Heart left ventricle (tissue), 16 donors: ENCODE measurements at places on chromosomes 5 and 9.

DNA sequence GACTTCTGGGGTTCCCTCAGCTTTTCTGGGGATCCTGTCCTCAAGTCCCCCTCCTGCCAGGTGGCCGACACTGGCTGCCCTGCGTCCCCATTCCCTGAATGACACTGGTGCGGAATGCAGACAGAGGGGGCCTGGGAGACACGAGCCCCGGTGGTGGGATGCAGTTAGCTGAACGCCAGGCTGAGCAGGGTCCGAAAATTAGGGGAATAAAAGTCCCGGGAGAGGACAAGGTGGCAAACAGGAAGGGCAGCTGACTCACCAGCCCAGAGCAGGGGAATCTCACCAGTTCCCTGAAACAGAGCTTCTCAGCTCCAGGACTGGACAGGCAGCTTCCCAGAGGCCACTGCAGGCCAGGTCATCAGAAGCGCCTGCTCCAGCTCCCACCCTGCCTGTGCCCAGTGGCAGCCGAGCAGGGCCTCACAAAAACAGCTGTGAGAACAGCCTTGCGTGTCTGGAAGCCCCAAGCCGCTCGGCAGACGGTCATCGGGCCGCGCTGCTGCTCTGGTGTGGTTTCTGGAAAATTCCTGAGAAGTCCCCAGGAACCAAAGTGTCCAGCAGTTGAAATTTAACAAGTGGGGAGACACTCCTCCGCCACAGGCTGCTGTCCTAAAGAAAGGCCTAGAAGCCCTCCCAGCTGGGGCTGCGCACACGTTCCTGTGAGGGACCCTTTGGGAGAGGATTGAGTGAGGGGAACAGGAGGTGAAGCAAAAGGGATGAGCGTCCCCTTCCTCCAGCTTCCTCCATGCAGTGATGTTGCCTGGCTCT, 47.6 kb upstream of the EXOC3 start:
- no peak for DNase-seq

GRCh38 chr9:1875921-1876448, 139.2 kb upstream of the SMARCA2 start:
- DNase-seq: no peak

DNA sequence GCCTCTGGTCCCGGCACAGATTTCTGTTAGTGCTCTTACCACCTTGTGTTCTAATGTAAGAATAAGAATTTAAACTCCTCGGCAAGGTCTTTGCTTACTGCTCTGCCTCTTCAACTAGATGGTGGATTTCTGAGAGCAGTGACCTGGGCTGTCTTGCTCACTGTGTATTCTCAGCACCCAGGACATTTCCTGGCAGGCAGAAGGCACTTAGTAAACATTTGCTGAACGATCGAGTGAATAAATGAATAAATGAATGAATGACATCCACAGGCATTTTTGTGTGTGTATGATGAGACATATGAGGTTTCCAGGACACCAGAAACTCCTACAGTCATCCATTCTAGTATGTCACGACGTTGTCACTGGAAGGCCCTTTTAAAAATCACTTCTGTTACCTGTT, 143.2 kb downstream of the BOD1 start:
- no peak for DNase-seq

DNA sequence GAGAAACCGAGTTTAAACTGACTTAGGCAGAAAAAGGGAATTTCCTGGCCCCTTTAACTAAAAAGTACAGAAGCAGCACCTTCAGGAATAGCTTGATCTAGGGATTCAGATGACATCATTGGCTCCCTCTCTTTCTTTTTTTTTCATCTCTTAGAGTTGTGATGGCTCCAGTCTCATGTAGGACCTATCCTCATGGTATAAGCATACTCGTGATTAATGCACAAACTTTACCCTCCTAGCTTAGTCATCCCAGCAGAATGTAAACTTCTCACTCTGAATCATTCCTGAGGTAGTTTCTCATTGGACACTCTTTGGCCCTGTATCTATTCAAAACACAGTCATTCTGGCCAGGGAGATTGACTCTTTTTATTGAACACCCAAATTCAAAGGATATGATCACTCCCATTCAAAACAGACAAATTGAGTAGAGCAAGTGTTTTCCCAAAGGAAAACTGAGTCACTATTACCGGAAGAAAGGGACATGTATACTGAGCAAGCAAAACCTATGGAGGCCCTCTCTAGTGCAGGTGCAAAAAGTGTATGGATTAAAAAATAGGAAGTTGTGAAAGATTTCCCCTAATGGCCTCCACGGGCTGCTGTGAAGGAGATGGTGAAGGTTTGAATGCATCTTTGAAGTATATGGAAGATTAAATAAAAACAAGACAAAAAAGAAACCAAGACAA, 27.6 kb upstream of the SMIM23 start:
- DNase-seq: no peak

GRCh38 chr9:129558063-129558550, 62.8 kb downstream of the C9orf50 start:
- DNase-seq: no peak

DNA sequence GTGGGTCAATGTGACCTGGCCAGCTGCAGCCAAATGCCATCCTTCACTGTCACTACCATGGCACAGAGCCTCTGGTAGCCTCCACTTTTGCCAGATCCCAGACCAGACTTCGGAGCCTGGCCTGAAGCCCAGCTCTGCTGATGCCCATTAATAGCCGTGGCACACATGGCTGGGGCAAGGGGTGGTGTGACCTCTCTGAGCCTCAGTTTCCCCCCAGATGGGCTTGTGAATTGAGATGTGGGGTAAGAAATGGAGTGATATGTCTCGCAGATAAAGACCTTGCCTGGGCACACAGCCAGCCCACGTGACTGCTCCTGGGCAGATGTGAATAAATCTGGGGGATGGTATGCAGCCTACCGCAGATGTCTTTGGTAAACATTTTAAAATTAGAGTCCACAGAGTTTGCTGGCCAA, 13.9 kb downstream of the SUSD3 start:
- DNase-seq: no peak

DNA sequence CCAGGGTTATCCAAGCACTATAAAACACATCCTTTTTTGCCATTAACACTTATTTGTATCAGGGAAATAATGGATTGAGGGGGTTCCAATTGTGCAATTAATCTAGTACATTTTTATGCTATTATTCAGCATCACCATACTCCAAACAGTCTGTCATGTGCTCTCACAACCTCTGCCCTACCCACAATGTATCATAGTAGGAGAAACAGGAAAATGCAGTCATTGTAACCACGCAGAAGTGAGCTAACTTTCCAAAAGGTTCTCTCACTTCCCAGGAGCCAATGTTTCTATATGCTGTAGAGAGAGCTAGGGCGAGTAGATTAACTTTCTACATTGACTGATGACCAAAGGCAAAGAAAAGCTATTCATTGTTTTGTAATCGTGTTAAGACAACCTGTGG, 29.8 kb downstream of the DAB2 start:
- DNase-seq: no peak

DNA sequence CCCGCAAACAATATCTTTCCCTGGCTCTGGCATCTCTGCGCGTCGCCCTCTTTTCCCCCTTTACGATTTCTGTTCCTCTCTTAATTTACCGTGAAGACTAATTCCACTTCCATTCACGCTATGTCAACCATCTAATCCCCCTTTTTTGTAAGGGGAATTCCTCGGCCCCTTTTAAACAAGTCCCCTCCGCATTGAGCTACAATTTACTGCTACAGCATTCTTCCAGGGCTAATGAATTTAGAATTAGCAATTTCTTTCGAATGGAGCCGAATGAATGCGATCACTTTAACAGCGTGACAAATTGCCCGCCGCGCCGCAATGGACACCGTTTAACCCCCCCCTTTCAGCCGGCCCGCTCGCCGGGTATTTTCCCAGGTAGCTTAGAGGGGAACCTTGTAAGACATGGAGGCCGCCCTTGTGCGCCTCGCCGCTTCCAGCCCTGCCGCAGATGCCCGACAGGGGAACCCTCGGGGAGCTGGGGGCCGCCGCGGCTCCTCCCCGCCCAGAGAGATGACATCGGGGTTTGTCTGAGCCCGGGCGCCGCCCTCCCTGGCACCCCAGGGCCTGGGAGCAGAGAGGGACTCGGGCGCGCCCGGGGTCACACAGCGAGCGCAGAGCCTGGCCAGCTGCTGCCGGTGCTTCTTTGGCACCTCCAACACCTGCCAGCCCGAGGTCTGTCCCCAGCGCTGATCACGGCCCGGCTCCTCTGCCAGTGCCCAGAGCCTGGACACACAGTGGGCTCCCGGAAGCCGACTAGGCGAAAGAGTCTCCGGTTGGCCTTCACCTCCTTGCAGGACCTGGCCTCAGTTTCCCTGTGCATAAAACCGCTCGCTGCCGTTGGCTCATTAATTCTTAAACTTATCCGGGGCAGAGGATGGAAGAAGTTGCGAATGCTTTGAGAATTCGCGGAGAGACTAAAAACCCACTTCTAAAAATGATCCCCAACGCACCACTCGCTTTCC, 1.3 kb downstream of the PRDM12 start:
- DNase-seq: no peak
